CD4-positive, alpha-beta memory T cell (primary cell): ENCODE measurements at places on chromosomes 3 and 15. TPM values are rescaled to one million over a fixed set of nuclear protein-coding genes. Genes with fewer than 3 reads are reported as not detected.

GRCh38 chr3:110650741-110651140 lies 420.9 kb upstream of the NECTIN3 start:
- no peak for DNase-seq

GRCh38 chr3:74532446-74532845 lies 82.0 kb downstream of the CNTN3 start:
- no peak for DNase-seq

Gene INSYN1
- polyA plus RNA-seq = not detected

DNA sequence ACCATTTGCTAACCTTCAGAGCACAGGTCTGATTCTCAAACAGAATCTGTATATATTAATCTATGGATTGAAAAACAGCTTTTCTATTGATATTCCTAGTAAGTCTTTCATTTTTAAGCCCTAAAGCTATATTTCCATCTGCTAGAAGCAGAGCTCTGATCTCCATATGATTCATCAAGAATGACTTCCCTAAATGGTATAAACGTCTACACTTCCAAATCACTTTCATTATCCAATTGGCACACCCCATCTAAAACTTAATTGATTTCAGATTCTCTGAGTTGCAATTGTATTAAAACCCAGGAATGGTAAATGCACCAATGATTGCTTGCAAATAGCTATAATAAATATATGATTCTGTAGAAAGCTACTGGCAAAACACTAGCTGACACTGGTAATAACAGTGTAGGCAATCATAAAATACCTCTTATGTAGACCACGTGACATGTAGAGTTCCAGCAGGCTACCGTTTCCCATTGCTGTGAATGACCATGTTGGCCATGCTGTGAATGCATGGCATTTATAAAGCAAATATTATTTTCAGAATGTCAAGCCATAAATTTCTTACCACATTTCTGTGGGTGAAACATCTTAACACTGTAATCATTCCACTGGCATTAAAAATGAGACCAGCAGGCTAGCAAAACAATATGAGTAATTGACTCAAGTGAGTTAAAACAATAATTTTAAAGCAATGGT lies 226.0 kb downstream of the ZMAT3 start:
- no peak for DNase-seq

GRCh38 chr3:195226900-195227447 lies 44.0 kb downstream of the XXYLT1 start:
- DNase-seq = no peak

Gene ALDH1A2
- not detected for polyA plus RNA-seq

Gene PLIN1
- polyA plus RNA-seq = 0.46 TPM

- peak; percentile 34 for DNase-seq
Observed at GRCh38 chr3:51311055-51311454, 74.0 kb upstream of the MANF start.

GRCh38 chr3:98980915-98981596 lies 79.6 kb upstream of the DCBLD2 start:
- DNase-seq = no peak

- DNase-seq = no peak
Observed at GRCh38 chr15:85540085-85540797, 159.8 kb downstream of the AKAP13 start.

Gene CATSPER2
- polyA plus RNA-seq = 0.96 TPM

DNA sequence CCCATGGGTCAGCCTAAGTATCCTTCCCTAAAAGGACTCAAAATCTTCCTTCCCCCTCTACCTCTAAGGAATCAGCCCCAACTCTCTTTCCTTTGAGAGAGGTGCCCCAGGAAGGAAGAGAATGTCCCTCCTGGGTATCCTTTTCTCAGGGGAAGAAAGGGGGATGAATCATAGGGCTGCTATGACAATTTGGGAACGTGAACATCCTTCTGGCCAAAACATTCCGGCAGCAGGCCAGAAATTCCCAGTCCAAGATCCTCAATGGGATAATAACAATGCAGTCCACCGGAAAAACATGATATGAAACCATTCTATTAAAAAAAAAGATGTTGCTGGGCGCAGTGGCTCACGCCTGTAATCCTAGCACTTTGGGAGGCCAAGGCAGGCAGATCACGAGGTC lies 50.8 kb upstream of the CACNA2D3 start:
- DNase-seq = no peak

DNA sequence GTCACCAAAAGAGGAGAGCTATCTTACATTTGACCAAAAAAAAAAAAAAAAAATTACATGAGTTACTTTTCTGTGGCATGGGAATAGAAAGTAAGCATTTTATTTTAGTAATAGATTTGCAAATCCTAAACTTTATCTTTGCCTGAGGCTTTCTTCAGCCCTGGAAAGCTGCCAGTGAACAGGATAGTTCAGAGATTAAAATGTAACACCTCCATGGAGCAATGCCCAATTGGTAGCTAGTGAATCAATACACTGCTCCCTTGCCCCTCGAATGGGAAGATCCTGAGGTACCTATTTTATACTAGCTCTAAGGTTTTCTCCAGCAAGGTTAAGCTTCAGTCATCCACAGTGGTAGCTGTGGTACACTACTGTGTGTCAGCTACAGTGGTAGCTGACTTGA lies 867.1 kb downstream of the NAALADL2 start:
- no peak for DNase-seq
